ENCODE measurements at places on chromosomes 4 and X.
A peak's percentile ranks its signal among the peaks of the same experiment; 100 is the strongest.

DNA sequence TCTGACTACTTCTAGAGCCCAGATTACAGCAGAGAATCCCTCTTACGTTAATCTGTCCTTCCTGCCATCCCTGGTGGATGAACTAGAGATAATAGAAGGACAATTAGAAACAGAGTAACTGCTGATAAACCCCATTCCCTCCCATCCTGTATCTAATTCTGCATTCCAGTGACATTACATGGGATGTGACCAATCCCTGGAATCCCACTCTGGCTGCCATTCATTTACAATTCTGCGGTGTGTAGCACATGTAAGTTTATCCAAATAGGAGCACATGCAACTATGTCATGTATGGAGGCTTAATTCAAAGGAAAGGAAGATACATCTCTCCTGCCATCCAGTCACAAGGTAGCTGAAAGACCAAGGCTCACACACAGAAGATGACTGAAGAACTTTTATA, 339.5 kb downstream of the GPAT3 start:
- DNase-seq: no peak

DNA sequence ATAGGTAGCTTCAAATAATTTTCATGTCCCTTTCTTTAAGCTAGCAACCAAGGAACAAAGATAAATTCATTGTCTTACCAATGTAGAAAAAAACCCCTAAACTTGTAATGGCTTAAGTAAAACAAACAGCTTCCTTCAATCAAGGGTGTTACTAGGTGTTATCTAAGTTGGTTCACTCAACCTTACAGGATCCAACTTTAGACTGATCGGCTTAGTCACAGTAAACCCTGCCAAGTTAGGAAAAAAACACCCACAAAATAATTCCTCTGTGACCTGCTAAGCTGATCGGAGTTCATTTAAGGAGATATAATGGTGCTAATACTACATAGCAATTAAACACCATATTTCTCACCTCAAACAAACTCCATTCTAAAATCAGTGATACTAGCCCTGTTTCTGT, 10.1 kb downstream of the AIFM1 start:
- no peak for DNase-seq

GRCh38 chrX:46305431-46305830, 239.8 kb downstream of the ZNF674 start:
- no peak for DNase-seq

- DNase-seq: no peak
These were observed 47.6 kb downstream of the ABCG2 start for GRCh38 chr4:88110826-88111225.

DNA sequence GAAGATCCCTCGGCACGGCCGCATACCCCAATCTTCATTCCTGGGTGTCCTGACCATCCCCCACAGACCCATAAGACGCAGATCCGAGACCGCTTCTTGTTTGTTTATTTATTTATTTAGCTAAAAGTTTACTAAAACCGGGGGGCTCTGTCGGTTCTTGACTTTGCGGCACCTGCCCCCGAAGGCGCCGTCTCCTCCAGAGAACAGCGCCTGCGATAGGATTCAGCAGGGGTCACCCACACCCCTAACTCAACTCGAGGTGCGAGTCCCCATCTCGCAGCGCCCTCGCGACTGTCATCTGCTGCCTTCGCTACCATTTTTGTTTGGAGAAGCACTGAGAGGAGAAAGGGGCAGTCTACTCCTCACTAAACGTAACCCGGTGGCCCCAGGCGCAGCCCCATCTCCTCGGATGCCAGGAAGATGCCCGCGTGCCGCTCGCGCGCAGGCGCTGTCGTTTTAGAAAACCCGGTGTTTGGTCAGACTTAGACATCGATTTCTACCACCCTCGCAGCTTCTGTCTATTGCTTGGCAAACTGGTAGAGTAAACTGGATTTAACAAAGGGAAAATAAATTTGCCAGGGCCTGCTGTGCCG, 18.9 kb upstream of the GPR101 start:
- no peak for DNase-seq

DNA sequence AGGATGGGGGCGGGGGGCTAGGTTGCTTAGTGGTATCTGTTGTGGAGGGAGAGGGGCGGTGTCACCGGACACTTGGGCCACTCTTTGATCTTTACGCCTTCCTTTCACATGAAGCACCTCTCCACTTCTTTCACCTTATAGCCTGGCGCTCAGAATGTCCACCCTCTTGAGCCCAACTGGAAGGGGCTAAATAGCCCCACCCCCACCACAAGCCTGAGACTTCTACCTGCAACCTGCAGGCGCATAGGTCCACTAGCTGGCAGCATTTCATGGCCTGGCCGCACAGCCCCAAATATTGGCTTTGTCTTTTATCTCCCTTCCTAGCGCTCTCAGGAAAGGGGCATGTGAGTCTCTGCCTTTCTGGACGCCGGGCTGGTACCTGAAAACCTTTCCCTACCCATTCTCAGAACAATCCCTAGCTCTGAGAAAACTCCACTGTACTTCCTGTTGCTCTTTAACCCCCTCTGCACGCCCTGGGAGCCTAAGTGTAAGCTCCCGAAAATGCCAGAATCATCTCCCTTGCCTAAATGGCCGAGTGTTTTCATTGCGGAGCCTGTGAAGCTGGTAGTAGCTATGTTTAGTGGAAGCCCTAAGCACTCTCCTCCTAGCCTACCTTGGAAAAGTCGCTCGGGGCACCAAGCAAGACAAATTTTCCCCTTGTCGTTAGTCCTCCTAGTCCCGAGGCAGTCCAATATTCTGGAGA, 1.2 kb upstream of the TRPC5 start:
- DNase-seq: no peak

- DNase-seq: peak; percentile 7
These were observed at the start of gene DDIT4L for GRCh38 chr4:100189820-100190642. Gene DDIT4L (minus strand): TSS chr4:100190468. CDS start chr4:100189983, 485 bp downstream.

- no peak for DNase-seq
These were observed 24.0 kb upstream of the PHKA2 start for GRCh38 chrX:19007868-19008267.

DNA sequence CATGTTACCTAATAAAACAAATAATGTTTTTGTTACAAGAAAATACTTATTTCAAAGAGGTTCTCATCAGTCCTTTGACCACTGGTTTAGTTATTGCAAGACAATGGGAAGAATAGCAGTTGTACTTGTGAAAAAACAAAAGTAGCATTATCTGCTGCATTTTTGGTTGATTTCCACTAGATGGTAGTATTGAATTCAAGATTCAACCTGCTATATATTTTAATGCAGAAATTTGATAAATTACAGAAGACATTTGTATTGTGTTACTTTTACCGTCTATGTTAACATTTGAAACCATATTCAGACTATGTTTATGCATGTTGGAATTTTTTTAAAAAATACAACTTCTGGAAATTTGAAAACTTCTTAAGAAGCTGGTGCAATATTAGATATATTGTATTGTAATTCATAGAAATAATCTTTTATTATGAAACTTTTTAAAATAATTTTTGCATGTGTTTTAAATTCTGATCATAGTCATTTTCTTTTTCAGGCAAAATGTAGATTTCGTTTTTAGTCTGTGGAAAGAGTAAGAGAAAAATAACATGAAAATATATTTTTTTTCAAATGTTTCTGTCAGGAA, 56.4 kb downstream of the SPCS3 start:
- DNase-seq: no peak

- DNase-seq: no peak
These were observed 21.6 kb downstream of the RBBP7 start for GRCh38 chrX:16848541-16848940.

DNA sequence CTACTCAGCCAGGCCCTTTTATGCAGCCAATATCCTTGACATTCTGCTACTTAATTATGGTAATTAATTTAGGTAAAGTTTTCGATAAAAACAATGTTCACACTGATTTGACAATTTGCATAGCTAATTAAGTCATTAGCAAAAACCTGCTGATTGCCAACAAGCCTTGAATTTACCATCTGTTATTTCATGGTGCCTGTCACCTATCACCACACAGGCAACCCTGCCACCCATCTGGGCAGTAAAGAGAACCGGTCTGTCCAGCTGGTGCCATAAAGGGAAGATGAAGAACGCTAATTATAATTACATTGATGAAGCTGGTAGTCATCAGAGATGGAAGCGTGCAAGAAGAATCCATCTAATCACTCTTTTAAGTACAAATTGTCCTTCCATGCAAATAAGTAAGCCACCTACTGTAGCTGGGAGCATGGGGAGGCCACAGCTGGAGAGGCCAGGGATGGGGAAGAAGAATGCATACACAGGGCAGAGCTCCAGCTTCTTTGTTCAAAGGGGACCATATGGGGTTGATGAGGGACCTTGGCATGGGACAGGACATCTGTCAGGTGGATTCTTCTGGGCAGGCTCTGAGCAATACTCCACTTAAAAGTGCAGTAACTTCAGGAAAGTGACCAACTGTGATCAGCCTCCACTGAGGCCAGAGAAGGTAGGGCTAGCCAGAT, 277.3 kb upstream of the TAPT1 start:
- no peak for DNase-seq

DNA sequence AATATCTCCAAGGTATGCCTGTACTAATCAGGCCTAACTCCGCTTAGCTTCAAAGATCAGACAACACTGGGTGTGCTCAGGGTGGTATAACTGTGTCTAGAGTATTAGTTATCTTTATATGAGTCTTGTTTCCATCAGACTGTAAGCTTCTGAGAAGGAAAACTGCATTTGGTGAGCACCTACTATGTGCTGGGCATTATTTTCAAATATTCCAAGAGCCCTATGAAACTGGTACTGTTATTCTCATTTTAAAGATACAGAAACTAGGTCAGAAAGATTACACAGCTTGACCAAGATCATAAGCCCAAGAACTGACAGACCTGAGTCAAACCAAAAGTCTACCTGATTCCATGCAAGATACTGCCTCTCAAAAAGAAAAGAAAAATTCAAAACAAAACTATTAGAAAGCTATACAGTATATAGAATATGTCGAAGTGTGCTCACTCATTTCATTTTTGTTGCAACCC, 44.4 kb downstream of the LRBA start:
- no peak for DNase-seq

GRCh38 chrX:103153661-103154060, 60.7 kb upstream of the NXF3 start:
- DNase-seq: no peak

DNA sequence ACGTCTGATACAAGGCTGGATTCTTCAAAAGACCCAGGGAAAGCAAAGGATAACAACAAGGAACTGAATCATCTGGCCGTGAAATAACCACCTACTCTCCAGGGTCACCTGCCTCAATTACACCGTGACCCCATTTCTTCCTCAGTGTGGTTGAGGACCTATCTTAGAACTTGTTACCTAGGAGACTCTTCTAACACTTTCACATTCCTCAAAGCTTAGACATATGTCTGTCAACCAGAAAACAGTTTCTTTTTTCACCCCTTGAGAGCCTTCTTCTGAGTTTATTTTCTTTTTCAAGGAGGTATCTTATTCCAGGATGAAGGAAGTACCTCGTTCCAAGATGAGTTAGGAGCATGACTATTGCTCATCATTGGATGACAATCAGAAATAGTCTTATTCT, 337.8 kb downstream of the ARHGAP24 start:
- no peak for DNase-seq

GRCh38 chrX:151183912-151184565, 7.7 kb downstream of the GPR50 start:
- no peak for DNase-seq

DNA sequence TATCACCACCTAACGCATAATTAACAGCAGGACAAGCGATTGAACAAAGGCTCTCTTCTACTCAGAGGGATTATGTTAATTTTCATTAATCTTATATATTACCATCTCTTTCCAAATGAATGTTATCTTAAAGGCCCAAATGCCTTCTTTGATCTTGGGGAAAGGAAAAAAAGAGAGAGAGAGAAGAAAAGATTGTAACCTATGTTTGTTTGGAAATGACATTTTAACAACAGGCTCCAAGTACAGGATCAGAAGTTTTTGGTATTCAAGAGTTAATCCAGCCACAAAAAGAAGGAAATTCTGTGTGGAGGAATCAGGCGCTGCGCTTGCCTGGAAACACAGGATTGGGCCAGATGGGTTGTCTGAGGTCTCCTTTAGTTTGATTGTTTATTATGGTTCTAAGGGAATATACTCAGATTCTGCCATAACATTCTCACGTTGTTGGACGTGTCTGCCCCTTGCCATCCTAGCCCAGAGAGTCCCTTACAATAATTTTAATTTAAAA, 100.7 kb upstream of the STX18 start:
- no peak for DNase-seq

DNA sequence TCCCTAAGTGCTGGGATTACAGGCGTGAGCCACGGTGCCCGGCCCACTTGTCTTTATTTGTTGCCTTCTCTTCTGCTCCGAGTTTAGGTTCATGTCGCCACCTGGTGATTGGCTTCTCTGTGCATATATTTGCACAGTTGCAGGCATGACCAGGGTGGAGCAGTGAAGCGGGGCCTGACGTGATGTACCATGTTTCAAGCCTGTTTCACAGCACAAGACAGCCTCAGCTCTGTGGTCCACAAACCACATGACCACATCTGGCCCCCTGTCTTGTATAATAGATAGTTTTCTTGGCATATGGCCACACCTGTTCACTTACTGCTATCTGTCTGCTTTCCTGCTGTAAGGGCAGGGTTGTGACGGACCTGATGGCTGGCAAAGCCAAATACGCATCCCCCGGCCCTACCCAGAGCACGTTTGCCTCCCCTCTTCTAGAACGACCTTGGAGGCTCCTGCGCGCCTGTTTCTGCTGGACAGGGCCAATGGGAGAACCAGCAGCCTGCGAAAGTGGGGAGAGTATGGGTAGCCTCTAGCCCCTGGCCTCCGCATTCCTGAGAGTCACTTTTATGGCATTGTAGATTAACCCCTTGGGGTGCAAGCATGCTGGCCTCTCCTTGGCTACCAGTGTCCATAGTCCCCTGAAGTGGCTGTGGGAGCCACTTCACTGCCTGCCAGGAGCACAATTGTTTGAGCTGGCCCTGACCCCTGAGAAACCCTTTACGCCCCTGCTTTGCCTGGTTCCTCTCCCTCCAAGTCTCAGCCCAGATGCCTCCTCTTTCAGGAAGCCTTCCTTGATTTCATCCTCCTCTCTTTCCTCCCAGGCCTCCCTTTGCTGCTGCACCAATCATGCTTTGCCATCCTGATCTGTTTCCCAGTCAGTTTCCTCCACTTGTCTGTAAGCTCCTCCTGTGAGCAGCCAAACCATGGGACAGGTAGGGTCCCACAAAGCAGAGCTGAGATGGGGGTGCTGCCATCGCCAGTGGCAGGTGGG, 6.0 kb upstream of the SH3TC1 start:
- DNase-seq: peak; percentile 67

DNA sequence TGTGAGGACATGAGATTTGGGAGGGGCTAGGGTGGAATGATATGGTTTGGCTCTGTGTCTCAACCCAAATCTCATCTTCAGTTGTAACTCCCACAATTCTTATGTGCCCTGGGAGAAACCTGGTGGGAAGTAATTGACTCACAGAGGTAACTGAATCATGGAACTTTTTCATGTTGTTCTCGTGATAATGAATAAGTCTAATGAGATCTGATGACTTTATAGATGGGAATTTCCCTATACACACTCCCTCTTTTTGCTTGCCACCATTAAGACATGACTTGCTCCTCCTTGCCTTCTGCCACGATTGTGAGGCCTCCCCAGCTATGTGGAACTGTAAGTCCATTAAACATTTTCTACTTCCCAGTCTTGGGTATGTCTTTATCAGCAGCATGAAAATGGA, 253.2 kb upstream of the GK2 start:
- DNase-seq: no peak

- no peak for DNase-seq
These were observed 298.8 kb downstream of the TEX13A start for GRCh38 chrX:104921584-104922205.

- no peak for DNase-seq
These were observed 5.5 kb upstream of the PAK3 start for GRCh38 chrX:111090458-111090857.

- no peak for DNase-seq
These were observed 218.2 kb downstream of the SCFD2 start for GRCh38 chr4:53147711-53148110.

GRCh38 chrX:53831662-53832635, 145.4 kb upstream of the HUWE1 start:
- DNase-seq: peak; percentile 30

Data from inflammatory macrophage (primary cell).